Stimulated activated CD4-positive, alpha-beta T cell treated with anti-CD3 and anti-CD28 coated beads, TNF-alpha, amount 100 ng/mL, for 24 hours (primary cell): ENCODE measurements at places on chromosomes 5 and 9.

- DNase-seq: no peak
Observed at GRCh38 chr5:137192293-137192743, 306.8 kb downstream of the SPOCK1 start.

GRCh38 chr9:22278426-22278825, 168.2 kb upstream of the DMRTA1 start:
- no peak for DNase-seq

DNA sequence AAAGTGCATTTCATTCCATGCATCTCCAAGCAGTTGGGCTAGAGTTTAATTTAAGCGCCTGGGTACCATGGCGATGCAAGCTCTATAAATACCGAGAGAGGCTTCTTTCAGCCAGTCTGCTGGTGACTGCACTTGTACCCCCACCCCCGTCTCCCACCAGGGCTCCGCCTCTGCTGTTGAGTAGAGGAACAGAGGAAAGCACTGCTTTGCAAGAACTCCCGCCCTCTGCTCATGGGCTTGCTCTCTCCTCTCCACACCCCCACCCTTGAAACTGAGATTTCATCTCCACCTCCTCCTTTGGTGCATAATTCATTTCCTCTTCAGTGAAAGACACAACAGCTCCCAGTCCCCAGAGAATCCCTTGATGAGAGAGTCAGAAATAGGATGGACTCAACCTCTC, 5.1 kb upstream of the WWC1 start:
- DNase-seq: no peak

- no peak for DNase-seq
Observed at GRCh38 chr5:85132269-85132668, 747.6 kb upstream of the EDIL3 start.

- no peak for DNase-seq
Observed at GRCh38 chr9:5336688-5337087, 3.0 kb downstream of the RLN1 start.

GRCh38 chr5:143618141-143618540, 193.8 kb upstream of the HMHB1 start:
- DNase-seq: no peak

DNA sequence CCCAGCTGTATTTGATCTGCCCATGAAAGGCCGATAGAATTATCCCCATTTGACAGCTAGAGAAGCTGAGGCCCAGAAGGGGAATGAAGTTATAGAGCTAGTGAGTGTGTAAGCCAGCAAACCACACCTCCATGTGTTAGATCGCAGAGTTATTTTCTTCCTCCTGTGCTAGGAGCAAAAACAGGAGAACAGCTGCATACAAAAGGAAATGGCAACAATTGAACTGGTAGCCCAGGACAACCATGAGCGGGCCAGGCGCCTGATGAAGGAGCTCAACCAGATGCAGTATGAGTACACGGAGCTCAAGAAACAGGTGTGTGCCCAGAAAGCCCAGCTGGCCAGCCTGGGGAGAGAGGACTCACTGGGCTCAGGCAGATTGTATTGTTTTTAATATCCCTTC, 30.4 kb downstream of the RAB14 start:
- no peak for DNase-seq

DNA sequence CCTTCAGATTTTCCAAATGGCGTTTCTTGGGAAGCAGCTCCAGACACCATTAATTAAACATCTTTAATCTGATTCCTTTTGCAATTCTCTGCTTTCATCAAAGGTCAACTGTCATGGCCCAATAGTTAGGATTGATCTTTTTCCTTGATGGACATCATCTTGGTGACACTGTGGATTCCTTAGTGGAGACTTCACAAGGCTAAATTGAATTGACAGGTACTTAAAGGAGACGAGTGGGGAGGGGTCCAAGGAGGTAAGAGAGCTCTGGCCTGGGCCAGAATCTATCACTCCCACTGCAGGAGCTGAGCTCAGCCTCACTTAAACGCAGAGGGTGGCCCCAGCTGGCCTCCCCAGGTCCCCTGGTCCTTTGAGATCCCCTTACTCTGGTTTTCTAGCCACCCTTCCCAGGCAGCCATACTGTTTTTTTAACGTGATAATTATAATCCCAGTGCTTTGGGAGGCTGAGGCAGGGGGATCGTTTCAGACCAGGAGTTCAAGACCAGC, 9.9 kb upstream of the HMCN2 start:
- no peak for DNase-seq

- DNase-seq: no peak
Observed at GRCh38 chr5:154962494-154962893, 21.6 kb downstream of the MRPL22 start.
